ENCODE measurements at places on chromosomes 16 and 17.

GRCh38 chr17:30819971-30820705 lies 4.4 kb downstream of the CRLF3 start:
- no peak for DNase-seq

- DNase-seq, result no peak
These were observed 30.0 kb downstream of the TBC1D16 start for GRCh38 chr17:80005360-80006338.

GRCh38 chr17:80737106-80738019 lies 192.7 kb downstream of the RPTOR start:
- no peak for DNase-seq

DNA sequence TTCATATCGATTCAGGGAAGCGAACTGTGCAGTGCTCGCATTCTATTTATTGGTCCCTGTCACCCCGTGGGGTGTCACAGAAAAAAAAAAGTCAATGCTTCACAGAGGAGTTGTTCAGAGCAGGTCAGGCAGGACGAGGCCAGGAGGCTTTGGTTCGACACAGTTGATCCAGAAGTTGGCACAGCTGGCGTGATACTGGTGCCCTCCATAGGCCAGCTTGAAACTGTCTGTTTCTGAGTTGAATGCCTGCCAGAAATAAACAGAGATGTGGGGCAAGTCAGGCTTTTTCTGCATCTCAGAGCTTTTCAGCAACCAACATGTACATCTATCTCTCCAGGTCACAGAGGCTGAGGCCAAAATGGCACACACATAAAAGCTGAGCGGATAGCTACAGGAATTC lies 29.1 kb downstream of the DUSP14 start:
- DNase-seq, result no peak

- no peak for DNase-seq
These were observed 60.9 kb downstream of the RPTOR start for GRCh38 chr17:80605326-80606066.

- DNase-seq, result no peak
These were observed 11.8 kb downstream of the SYT17 start for GRCh38 chr16:19179546-19180490.

DNA sequence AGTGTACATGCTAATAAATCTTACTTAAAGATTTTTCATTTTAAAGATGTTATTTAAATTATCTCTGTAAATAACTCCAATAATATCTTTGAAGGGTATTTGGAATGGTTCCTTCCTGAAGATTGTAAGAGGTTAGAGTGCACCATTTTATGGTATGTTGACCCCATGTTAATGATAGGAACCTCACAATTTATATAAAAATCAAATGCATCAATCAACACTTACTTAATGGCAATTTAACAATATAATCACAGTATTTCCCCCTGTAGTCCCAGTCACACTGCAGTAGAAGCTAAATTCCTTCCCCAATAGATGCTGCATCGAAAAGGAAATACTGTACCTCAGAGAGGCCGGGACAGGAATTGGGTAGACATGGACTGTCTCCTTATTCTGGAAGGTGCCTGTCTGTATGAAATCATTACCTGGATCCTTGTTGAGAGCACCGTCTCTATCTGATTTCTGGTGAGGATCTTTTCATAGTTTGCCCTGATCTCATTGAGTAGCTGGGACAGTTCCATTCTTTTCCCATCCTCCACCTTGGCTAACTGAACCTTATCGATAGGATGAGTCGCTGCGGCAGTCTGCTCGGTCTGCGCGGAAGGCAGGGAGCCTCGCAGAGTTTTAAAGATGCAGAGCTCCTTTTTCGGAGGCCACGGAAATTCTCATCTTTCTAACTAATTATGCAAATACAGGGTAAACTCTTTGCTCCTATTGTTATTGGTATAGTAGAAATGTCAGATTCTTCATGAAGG lies at the start of gene KRT222:
Gene KRT222 (minus strand): TSS at position 596 of the 752 bp plus-strand sequence. CDS start 78 bp downstream, at position 518.
- no peak for DNase-seq

DNA sequence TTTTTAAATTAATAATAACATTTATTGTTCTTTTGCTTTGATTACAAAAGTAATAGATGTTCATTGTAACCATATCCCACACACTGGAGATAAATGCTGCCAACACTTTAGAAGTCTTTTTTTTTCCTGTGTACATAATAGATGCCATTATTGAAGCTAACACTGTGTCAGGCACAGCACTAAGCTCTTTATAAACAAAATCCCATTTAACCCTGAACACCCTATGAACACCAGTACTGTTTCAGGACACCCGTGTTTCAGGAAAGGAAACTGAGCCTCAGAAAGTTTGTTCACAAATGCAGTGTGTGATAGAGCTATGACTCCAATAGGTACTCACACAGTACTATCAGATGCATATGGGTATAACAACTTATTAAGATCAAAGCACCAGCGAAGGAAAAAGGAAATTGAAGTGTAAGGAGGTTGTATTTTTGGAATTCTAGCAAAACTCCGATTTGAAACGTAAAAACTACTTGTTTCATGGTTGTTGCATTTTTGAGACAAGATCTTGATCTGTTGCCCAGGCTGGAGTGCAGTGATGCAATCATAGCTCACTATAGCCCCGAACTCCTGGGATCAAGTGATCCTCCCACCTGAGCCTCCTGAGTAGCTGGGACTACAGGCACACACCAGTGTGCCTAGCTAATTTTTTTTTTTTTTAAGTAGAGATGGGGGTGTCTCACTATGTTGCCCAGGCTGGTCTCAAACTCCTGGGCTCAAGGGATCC lies 2.0 kb upstream of the KIFC3 start:
- no peak for DNase-seq

GRCh38 chr17:78779850-78780249 lies 2.2 kb downstream of the CYTH1 start:
- no peak for DNase-seq

DNA sequence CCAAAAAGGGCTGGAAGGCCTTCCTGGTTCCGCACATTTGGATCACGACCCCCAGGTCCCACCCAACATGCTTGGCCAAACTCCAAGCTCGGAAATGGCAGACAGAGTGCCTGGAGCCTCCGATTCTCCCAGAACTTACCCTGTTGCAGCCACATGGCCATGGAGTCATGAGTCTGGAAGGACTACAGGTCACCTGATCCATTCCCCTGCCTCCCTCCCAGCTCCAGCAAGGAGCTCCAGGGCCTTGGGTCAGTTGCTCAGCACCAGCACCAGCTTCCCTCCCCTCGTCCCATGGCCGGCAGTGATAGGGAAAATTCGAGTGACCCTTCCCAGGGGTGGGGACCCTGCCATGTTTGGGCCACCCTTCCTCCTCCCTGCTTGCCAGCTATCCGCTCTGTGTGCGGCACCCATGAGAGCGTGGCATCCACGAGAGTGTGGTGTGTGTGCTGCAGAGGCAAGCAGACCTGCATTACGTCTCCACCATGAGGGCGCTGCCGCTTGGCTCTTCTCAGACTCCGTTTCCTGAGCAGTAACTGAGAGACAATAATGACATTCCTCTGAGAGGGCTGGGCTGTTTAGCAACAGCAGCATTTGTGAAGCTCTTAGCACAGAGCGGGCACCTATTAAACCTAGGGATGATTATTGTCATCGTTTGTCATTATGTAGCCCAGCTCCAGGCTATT lies 21.3 kb upstream of the RPL38 start:
- DNase-seq, result no peak

Data from iPS DF 19.7 (cell line).